ENCODE measurements at places on chromosomes 11 and 22.

DNA sequence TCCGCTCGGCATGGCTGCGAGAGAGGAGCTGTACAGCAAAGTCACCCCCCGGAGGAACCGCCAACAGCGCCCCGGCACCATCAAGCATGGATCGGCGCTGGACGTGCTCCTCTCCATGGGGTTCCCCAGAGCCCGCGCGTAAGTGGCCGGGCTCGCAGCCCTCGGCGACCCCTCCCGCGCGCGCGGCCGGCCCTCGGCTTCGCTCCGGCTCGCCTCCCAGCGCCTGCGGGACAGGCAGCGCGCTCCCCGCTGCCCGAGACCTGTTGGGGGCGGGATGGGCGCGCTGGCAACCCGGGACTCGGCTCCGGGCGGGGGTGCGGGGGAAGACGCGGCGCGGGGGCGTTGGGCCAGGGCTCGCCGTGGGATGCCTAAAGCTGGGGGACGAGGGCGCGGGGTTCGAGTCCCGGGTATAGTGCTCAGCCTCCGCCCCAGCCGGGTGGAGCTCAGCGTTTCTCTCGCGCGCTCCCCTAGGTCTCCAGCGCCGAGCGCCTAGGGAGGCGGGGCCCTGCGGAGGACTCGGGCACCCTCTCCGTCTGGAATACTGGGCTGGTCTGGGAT lies 630 bp downstream of the UBASH3B start:
- DNase-seq = peak; percentile 69

DNA sequence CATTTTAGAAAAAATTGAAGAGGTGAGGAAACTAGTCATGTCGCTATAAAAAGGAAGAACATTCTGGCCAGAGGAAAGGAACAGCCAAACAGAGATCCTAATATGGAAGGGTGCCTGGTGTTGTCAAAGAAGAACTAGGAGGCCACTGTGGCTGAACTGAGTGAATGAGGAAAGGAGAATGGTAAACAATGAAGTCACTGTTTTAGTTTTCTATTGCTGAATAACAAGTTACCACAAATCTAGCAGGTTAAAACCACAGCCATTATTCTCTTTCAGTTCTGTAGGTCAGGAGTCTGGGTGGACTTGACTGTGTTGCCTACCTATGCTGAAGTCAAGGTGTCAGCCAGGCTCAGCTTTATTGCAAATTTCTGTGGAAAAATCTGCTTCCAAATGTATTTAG lies 549.3 kb upstream of the CCDC90B start:
- DNase-seq = no peak

- no peak for DNase-seq
Measured at GRCh38 chr11:125435461-125436238, 60.4 kb downstream of the FEZ1 start.

DNA sequence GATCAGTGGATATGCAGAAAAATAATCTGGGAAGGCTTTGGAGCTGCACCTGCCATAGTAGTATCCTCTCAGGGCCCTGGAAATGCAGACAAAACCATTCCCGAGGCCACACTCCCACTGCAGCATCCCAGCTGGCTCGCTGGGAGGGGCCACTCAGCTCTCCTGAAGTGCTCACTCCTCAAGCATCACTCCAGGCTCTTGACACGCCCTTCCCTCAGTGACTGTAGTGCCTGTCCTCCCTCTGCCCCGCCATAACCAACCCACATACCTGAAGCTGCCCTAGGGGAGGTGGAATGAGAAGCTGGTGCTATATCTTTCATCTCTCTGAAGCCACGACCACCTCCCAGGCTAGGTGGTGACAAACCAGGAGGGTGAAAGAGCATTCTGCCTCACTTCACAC lies 4.8 kb downstream of the DSCAML1 start:
- DNase-seq = no peak

DNA sequence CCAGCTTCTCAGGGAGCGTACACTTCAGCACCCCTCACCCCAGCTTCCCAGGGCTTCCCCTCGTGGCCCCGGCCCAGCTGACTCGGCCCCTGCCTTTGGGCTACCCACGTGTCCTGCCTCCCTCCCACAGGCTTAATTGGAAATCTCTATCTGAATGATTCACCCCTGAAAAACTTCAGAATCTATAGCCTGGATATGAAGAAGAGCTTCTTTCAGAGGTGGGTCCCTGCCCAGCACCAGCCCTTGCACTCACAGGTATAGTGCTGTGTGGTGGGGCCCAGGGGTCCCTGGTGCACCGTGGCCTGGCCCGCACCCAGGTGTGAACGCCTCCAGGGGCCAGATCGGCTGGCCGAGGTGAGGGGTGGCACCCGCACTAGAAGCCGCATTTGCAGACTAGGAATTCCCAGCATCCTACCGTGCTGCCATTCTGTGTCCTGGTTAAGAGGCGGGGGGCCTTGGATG lies 38.4 kb downstream of the B3GAT1 start:
- DNase-seq = no peak

- DNase-seq = no peak
Measured at GRCh38 chr22:26097411-26097810, 71.9 kb upstream of the SEZ6L start.

DNA sequence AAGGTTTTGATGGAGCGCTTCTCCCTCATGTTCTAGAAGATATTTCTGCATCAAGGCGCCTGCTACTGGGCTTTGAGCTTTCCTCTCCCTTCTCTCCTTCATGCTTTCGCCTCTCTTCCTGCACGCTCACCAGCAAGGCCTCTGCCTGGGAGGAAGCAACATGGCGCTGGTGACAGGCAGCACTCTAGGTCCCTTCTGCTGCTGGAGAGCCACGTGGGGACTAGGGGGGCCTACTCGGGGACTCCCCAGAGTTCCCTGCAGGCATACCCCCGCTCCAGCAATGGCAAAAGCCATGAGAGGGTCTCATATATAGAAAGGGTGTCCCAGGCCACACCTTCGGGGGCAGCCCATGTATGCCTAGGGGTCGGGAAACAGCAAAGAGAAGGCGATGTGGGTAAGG lies 49.7 kb downstream of the GRIK4 start:
- no peak for DNase-seq

GRCh38 chr11:15836795-15837194 lies 519.6 kb downstream of the SOX6 start:
- DNase-seq = no peak

Data from cardiac fibroblast (primary cell).